RPMI7951 (cell line): ENCODE measurements at places on chromosomes 11 and 22. TPM values are rescaled to one million over a fixed set of nuclear protein-coding genes. Genes with fewer than 3 reads are reported as not detected.

GRCh38 chr11:119089319-119089718 lies 4.6 kb downstream of the HMBS start:
- no peak for DNase-seq

The MRGPRX4 gene
- total RNA-seq: not detected in 2 replicates

GRCh38 chr11:46597609-46598219 lies 3.9 kb upstream of the AMBRA1 start:
- peak; percentile 70 for DNase-seq

The LPXN gene
- 147 and 149 TPM in 2 replicates for total RNA-seq

DNA sequence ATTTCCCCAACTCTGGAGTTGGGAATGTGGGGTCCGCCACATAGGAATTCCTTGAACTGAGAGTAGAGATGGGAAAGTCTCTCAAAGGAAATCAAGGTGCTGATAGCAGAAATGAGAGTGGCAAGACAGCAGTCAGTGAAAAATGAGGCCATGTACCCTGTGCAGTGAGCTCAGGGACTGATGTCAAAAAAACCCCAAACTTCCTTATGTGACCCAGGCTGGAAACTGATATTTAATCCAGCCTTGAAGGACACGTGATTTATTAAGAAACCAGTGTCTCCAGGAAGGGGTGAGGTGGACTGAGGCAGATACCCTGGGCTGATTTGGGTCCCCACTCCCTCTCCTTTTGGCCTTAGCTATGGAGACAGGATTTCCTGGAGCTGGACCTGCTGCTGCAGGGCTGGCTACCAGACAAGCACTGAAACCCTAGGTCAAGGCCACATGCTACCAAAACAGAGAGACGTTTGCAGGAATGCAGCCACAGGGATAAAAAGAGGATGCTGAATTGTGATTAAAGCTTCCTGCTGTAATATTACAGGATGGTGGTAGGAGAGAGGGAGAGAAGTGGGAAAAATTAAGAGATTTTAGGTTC lies 25.3 kb upstream of the FCHSD2 start:
- no peak for DNase-seq

The TRIM22 gene
- 5.5 and 10.1 TPM in 2 replicates for total RNA-seq

DNA sequence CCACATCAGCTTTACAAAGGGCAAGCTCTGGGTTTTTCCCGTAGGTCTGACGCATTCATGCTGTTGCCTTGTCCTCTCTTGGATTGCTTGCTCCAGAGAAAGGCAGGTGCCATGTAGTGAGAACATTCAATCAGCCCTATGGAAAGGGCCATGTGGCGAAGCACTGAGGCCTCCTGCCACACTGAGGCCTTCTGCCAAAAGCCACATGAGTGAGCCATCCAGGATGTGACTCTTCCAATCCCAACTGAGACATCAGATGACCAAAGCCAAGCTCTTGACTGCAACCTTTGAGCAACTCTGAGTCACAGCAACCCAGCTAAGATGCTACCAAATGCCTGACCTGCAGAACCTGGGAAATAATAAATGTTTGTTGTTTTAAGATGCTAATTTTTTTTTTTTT lies 9.0 kb upstream of the PANX3 start:
- peak; percentile 91 for DNase-seq

The KDM4E gene
- not detected in 2 replicates for total RNA-seq
